Suppressor macrophage (primary cell): ENCODE measurements at places on chromosomes 3 and 15.

GRCh38 chr15:62242999-62243398, 77.9 kb upstream of the C2CD4B start:
- no peak for DNase-seq

GRCh38 chr3:31804251-31805051, 176.6 kb downstream of the OSBPL10 start:
- DNase-seq, result no peak

GRCh38 chr3:62134061-62134496, 239.3 kb downstream of the FEZF2 start:
- peak; percentile 3 for DNase-seq

DNA sequence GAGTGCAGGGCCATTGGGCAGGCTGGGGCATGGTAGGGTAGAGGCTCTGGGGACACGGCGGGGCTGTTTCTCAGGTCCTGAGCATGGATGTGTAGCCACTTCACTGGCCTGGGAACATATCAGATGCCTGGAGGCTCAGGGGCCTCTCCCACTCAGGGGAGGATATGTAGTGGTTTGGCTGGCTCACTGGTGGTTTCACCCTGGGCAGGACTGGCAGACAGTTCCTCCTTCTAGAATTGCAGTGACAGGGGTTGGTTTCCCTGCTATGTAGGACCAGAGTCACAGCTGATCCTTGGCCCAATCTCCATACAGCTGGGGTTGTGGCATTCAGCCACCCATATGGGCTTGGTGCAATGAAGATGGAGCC, 4.8 kb upstream of the ARHGAP31 start:
- DNase-seq, result peak; percentile 77

DNA sequence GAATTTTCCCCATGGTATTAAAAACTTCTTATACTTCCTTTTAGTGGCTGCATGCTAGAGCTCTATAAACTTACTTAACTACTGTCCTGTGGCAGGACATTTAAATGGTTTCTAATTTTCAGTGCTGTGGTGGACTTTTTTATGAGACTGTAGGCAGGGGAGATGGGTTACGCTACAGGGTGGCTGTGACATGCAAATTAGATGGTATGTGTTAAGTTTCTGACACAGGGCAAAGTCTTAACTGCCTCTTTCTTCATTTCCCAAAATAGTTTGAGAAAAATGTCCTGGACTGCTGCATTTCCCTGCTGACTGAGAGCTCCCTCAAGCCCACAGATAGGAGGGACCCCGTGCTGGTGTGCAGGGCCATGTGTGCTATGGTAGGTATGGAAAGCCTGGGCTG, 22.0 kb downstream of the TGM4 start:
- DNase-seq, result no peak

DNA sequence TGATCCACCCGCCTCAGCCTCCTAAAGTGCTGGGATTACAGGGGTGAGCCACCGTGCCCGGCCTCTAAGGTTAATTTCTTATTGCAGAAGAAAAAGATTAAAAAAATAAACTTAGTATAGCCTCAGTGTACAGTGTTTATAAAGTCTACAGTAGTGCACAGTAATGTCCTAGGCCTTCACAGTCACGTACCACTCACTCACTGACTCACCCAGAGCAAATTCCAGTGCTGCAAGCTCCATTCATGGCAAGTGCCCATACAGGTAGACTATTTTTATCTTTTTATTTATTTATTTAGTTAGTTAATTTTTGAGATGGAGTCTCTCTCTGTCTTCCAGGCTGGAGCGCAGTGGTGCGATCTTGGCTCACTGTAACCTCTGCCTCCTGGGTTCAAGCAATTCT, 3.2 kb upstream of the FLNB start:
- DNase-seq, result no peak

- no peak for DNase-seq
Observed at GRCh38 chr3:42057561-42058211, 33.5 kb upstream of the TRAK1 start.

- no peak for DNase-seq
Observed at GRCh38 chr3:57661404-57661803, 31.5 kb downstream of the DENND6A start.

DNA sequence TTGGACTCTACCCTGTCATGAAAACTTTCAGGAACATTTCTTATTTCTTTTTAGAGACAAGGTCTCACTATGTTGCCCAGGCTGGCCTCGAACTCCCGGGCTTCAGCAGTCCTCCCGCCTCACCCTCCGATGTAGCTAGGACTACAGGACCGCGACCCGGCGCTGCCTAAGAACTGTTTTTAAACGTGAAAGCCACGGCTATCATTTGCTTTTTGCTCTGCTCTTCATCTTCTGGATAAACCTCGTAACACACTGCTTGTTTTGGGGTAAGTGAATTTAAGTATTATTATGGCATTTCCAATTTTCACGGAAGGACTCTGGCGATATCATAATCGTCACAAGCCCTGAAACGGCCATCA, 14.3 kb upstream of the CCNL1 start:
- DNase-seq, result peak; percentile 59

- DNase-seq, result no peak
Observed at GRCh38 chr15:49255966-49256759, 86.1 kb downstream of the GALK2 start.

- peak; percentile 20 for DNase-seq
Observed at GRCh38 chr3:133113927-133114597, 75.9 kb downstream of the TMEM108 start.

DNA sequence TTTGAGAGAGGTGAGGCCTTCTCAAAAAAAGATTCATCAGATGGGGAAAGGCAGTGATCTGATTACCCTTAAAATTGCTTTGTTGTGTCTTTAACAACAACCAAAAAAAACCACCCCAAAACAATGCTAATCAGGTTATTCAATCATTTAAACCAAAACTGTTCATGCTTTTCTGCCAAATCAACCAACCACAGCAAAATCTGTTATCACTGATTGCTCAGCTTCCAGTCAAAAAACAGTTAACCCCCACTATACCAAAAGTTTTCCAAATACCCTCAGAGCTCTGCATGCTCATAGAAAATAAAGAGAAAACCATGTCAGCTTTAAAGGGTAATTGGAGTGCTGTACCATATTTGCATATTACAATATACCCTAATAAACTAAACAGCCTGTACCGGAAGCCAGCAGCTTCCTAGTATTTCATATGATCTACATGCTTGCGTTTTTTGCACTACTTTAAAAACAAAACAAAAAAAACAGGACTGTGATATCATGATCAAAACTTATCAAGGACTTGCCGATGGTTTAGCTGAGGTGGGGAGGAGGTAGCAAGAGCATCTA, 22.8 kb downstream of the SATB1 start:
- no peak for DNase-seq
